ENCODE measurements at places on chromosomes 1 and 21.

DNA sequence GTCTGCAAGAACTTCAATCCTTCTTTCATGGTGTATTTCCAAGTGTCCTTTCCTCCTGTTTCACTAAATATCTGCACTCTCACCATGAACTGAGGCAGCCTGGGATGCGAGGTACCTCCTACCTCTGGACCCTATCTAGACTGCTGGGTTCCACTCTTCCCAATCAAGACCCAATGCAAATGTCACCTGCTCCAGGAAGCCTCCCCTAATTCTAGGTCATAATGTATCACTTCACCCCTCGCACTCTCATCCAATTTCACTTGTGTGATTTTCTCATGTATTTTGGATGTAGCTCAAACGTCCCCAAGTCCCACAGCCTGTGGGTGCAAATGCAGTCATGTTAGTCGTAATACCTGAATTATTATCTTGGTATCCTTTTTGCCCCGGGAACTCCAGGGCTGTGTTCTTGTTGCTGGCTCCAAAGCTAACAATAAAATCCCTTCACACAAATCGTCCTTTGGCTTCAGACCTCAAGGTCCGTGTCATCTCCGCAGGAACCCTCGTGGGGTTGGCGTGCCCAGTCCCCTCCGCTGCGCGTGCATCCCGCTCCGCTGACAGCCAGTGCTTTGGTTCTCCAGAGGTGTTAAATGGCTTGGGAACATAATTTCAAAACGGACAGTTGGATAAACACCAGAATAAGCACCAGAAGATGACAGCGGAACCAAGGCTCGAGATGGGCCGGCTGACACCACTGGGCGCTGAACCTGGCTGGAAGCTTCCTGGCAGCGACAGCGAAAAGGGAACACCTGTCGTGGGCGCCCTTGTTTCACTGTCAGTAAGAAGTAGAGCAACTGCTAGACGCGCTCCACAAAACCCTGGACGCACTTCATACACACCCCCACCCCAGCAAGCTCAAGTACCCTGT is 1.0 kb upstream of the BACH1 start:
- DNase-seq: no peak

GRCh38 chr1:232501854-232502253 is 128.1 kb downstream of the SIPA1L2 start:
- DNase-seq: no peak

DNA sequence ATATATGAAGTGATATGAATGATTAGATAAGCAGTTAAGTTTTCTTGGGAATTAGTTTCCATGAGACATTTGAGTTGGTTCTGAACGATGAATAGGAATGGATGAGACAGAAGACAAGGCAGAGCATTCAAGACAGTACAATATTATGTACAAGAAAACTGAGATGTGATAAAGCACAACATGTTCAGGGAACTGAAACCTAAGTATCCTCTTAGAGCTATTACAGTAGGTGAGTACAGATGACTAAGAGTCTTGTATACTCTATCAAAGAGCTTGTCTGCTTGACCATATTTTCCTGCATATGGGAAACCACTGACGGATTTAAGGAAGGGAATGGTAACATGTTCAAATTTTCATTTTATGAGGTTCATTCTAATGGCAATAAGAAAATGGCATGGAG is 61.6 kb downstream of the NME7 start:
- no peak for DNase-seq

- DNase-seq: no peak
Observed at GRCh38 chr1:168397806-168398205, 117.1 kb downstream of the TBX19 start.

DNA sequence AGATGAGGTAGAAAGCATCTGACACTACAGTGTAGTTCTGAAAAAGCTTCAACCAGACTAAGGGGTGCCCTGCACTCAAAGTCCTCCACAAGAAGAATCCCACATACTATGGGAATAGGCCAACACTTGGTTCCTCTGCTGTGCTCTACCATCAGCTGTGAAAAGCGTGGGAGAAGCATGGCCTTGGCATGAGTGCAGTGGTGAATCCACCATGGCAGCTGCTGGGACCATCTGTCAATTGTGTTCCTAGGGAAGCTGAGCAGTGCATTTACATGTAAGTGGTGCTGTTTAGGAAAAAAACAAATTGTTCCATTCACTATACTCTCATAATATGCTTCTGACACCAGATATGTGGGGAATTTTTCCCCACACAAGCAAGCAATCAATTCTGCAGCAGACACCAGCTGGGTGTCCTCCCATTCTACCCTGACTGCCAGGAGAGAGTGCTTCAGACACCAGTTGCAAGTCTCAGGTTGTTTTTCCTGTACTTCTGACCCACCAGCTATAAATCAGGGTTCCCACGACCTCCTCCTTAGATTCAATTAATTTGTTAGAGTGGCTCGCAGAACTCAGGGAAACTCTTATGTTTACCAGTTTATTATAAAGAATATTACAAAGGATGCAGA is 230.8 kb upstream of the CHRM3 start:
- no peak for DNase-seq

- peak; percentile 28 for DNase-seq
Observed at GRCh38 chr1:4836574-4836973, 182.2 kb downstream of the AJAP1 start.

GRCh38 chr1:17356387-17357026 is 15.5 kb upstream of the PADI6 start:
- DNase-seq: no peak

DNA sequence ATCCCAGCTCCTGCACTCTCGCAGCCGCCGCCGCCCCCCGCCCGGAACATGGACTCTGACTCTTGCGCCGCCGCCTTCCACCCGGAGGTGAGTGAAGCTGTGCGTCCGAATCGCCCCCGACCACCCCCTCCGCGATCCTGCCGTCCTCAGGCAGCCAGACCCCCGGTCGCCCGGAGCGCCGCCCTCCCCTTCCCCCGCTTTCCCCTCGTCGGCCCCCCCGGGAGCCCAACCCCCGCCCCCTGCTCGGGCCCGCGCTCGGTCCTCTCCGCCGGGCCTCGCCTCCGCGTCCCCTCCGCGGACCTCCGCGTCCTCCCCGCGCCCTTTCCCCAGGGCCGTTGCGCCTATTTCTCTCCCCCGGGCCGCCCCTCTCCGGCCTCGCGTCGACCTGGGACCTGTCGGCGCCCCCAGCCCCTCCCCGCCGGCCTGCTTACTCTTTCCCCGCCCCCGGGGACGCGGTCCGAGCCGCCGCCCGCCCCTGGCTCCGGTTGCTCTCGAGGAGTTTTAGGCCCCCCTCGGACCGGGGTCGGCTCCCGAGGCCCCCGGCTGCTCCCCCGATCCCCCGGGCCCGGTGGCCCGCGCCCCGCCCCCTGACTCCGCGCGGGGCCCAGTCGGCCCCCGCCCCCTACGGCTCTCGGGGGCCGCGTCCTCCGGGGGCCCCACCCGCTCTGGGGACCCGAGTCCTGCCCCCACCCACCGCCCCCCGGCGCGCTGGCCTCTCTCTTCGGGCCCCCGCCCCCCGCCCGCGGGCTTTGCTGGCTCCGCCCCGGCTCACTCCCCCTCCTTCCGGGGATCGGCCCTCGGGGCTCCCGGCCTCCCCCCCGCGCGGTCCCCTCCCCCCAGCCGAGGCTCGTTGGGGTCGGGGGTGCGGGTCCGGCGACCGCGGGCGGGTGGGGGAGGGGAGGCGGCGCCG is 743 bp downstream of the PHF13 start:
- no peak for DNase-seq

DNA sequence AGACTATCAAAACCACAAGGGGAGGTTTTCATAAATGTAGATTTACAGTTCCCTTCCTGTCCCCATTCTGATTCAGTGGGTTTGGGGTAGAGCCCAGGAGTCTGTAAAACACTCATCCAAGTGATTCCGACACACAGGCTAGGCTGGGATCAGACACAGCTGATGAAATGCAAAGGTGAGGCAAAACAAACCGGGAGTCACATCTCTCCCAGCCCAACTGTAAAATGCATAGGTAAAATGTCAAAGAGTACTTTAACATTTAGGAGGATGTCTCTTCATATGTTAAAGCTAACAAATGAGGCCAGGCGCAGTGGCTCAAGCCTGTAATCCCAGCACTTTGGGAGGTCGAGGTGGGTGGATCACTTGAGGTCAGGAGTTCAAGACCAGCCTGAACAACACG is 45.0 kb downstream of the ZNF281 start:
- DNase-seq: no peak

DNA sequence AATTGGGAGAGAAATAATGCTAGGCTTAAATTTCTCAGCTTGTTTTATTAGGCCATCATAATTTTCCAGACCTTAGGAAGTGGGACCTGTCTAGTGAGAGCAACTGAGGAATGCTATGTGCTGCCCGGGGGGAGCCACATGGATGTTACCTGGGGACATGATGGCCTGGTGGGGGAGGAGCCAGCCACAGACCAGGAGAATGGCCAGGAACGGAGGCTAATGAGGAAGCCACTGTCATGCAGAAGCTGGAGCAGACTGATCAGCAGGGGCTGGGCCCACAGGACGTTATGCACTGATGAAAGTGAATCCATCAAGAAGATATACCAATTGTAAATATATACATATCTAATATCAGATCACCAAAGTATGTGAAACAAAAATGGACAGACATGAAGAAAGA is 4.6 kb upstream of the KRTAP10-1 start:
- DNase-seq: no peak

DNA sequence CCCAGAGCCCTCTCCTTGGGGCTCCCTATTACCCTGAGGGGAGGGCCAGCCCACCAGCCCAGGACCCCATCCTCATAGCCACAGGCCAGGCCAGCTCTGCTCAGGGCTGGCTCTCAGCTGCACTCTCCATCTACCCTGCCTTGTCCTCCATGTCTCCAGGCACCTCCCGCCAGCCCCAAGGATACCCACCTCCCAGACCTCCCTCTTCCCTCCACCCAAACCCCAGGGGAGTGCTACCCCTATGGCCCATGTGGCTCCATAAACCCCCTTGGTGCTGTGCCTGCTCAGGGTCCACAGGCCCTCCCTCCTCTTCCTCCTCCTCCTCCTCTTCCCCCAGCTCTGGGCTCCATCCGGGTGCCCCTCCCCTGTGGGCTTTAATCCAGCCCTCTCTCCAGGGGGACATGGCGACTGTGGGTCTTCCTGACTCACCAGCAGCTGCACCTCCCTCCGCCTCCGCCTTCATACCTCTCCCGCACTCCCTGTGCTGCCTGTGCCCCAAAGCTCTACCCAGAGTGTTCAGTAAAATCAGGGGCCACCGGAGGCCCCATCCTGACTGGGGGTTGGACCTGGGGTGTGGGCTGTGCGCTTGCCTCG is 9.1 kb downstream of the YBEY start:
- DNase-seq: no peak

DNA sequence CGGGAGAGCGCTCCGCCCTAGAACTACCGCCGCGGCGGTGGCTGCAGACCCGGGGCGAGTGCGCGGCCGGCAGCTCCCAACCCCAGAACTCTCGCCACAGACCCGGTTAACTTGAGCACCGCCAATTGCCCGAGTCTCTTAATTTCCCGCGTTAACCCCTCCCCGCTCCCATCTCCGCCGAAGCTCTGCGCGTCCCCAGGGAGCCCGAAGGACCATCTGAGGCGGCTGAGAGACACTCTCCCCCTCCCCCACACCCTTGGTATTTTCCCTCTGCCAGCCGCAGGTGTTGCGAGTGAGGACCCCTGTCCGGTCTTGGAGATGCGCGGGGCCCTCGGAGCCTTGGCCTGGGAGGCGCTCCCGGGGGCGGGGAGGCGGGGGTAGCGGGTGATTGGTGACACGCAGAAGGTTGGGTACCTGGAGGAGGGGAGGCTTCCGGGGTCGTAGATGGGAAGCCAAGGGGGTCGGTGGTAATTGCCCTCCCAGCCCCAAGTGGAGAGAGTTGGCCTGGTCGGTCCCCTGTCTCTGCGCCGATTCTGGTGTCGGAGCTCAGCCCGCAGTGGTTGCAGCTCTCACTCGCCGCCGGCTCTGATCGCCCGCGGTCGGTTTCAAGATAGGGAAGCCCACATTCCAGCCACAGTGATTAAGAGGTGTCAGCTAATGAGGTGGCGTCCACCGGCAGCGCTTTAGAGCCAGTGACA is 858 bp upstream of the SUSD4 start:
- no peak for DNase-seq

DNA sequence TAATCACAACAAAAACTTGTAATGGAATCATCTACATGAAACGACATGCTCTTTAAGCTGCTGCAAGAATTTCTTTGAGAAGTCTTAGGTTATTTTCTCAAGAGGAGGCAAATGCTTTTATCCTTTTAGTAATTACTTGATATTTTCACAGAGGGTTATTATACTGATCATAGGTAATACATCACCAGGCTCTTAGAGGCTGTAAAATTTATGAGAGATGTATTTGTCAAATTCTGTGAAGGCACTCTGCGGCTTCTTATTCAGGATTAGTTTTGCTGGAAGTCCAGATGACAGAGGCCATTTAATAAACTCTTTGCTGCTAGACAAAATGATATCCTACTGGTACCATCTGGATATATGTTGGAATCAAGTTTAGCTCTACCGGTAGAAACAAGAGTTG is 624.3 kb upstream of the BRINP3 start:
- DNase-seq: no peak

DNA sequence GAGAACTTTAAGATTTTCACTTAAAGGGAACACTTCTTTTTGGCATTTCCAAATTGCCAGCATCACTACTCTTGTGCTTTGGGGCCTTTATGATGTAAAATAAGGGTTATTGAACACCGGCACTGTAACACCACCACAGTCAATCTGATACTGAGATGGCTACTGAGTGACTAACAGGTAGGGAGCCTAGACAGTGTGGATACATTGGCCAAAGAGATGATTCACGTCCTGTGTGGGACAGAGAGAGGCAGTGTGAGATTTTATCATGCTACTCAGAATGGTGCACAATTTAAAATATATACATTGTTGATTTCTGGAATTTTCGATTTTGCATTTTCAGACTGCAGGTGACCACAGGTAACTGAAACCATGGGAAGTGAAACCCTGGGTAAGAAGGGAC is 261.6 kb downstream of the SPATA17 start:
- DNase-seq: no peak

- no peak for DNase-seq
Observed at GRCh38 chr1:9761855-9762254, 61.9 kb downstream of the CLSTN1 start.
